ENCODE measurements at places on chromosomes 1 and 21.

DNA sequence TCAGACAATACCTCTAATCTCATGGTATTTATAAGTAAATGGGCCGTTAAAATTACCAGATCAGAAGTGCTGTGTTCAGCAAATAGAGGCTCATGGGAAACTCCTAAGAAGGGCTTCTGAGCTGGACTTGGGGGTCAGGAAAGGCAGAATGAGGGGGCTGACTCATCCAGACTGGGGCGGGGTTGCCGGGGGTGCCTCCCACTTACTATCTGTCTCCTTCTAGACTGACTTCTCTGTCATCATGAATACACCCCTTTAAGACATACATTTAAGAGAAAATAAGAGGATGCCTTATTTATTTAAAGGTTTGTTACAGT, 96.0 kb upstream of the ERRFI1 start:
- no peak for DNase-seq

- no peak for DNase-seq
Measured at GRCh38 chr1:246040200-246040890, 466.7 kb downstream of the SMYD3 start.

DNA sequence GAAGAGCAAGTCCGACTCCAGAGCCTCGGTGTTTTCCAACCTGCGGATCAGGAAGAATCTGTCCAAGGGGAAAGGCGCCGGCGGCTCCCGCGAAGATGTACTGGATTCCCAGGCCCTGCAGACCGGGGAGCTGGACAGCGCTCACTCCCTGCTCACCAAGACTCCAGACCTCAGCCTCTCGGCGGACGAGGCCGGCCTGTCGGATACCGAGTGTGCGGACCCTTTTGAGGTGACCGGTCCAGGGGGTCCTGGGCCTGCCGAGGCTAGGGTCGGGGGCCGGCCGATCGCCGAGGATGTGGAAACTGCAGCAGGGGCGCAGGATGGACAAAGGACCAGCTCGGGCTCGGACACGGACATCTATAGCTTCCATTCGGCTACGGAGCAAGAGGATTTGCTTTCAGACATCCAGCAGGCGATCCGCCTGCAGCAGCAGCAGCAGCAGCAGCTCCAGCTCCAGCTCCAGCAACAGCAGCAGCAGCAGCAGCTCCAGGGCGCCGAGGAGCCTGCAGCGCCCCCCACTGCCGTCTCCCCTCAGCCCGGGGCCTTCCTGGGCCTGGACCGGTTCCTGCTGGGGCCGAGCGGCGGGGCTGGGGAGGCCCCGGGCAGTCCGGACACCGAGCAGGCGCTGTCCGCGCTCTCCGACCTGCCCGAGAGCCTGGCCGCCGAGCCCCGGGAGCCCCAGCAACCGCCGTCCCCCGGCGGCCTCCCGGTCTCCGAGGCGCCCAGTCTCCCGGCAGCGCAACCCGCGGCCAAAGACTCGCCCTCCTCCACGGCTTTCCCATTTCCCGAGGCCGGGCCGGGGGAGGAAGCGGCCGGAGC, 827 bp downstream of the FMN2 start:
- peak; percentile 70 for DNase-seq

DNA sequence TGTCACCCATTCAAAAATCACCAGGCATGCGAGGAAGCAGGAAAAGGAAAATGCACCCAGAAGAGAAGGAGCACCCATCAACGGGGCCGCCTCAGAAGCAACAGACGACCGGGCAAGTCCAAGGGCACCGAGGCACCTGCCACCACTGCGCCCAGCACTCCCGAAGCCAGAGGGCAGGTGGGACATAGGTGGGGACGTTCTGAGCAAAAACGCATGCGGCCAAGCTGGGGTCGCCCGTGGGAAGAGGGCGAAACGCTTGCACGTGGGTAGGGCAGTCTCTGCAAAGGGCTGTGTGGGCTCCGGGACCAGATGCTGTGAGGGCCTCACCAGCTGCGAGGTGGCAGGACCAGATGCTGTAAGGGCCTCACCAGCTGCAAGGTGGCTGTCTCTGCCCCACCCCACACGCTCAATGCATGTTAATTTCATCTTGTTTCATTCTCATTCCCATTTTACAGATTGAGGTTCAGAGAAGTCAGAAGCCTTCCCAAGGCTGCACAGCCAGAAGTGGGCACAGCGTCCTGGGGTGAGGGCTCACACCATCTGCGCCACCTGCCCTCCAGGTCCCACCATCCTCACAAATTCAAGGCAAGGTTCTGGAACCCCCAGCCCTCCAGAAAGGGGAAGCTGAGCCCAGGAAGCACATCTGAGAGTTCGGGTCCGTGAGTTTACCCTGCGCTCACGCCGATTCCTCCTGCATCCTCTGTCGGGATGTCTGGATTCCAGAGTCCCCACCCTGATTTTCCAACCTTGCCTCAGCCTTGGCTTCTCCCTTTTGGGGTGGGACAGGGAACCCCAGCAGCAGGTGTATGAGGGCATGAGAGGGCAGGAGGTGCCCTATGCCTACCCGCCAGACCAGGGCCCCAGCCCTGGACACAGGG, 8.2 kb upstream of the SAMD11 start:
- no peak for DNase-seq

GRCh38 chr21:17783481-17784179, 35.5 kb downstream of the C21orf91 start:
- DNase-seq = no peak

DNA sequence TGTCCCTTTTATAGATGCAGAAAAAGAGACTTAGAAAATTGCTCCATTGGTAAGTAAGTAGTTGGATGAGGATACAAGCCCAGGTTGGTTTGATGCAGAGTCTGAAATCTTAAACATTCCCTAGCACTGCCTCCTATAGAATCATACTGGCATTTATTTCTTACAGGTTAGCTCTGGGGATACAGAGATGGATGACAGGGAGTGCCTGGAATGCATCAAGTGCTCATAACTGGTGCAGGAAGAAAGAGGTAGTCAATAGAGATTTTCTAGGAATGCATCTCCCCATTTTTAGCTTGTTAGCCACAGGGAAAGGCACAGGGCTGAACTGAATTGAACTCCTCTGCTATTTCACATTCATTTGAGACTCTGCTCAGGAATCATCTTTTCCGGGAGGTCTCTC, 269.0 kb upstream of the USP24 start:
- peak; percentile 55 for DNase-seq

DNA sequence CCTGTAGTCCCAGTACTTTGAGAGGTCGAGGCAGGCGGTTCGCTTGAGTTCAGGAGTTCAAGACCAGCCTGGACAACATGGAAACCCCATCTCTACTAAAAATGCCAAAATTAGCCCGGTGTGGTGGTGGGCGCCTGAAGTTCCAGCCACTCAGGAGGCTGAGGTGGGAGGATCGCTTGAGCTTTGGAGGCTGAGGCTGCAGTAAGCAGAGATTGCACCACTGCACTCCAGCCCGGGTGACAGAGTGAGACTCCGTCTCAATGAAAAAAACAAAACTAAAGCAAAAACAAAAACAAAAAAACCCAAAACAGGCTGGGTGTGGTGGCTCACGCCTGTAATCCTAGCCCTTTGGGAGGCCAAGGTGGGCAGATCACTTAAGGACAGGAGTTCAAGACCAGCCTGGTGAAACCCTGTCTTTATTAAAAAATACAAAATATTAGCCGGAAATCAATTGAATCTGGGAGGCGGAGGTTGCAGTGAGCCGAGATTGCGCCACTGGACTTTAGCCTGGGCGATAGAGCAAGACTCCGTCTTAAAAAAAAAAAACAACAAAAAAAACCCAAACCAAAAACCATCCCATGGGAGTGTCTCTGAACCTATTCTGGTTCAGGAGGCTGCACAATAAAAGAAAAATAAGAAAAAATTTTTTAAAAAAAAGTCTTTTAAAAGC, 1.7 kb upstream of the CGN start:
- DNase-seq = no peak

GRCh38 chr1:109556563-109556962, 8.1 kb downstream of the GNAI3 start:
- DNase-seq = no peak

DNA sequence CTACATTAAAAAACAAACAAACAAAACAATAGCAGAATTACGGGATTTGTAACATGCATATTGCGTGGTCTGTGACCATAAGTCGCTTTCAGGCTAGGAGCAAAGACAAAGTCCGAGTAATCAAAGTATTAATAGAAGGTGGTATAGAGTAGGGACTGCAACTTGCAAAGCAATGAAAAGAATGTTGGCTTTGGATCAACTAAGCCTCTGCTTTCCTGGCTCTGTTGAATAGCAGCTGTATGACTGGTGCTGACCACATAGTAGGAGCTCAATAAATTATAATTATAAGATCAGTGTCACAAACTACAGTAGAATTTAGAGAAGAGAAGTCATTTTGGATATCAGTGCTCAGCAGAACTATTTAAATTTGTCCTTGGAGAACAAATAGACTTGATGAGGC, 586.4 kb downstream of the DPYD start:
- peak; percentile 96 for DNase-seq

GRCh38 chr1:57195436-57195941, 228.4 kb downstream of the DAB1 start:
- DNase-seq = no peak

DNA sequence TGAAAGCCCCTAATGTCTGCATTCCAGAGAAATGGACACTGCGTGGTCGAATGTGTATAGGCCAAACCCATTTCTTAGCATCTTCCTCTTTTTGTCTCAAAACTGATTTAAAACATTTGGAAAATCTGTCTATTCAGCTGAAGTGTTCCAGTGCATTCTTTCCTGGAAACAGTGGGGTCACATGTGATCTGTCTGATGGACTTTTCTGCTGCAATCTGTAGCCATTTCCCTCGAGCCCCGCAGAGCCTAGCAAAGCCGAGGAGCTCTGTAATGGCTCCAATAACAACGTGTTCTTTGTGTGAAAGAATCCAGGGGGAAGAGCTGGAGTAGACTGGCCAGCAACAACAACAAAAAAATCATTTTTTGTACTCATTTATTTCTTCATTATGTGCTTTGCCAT, 329.3 kb downstream of the BARHL2 start:
- DNase-seq = peak; percentile 19

GRCh38 chr1:84749427-84749826, 59.2 kb upstream of the SSX2IP start:
- no peak for DNase-seq

- no peak for DNase-seq
Measured at GRCh38 chr1:164664127-164664526, 105.1 kb downstream of the PBX1 start.

GRCh38 chr1:217133092-217133491, 409.9 kb upstream of the ESRRG start:
- no peak for DNase-seq

DNA sequence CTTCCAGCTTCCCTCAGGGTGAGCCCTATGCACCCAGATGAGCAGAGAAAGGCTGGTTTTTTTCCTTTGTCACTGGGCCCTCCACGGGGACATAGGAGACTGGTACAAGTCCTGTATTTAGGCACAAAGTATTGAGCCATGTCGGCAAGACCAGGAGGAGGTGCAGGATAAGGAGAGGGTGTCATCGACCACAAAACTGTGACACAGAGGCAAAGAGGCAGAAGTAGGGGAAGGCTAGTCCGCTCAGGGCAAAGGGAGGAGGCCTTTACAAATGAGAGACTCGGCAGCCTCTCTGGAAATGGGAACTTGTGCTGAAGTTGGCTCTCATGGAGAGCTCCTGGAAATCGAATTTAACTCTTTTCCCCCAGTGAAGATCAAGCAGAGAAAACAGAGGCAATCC, 70.7 kb upstream of the CAMK1G start:
- DNase-seq = no peak

- peak; percentile 84 for DNase-seq
Measured at GRCh38 chr1:17861685-17862084, 106.6 kb downstream of the ACTL8 start.

- DNase-seq = no peak
Measured at GRCh38 chr1:117732065-117732797, 126.4 kb downstream of the TENT5C start.

DNA sequence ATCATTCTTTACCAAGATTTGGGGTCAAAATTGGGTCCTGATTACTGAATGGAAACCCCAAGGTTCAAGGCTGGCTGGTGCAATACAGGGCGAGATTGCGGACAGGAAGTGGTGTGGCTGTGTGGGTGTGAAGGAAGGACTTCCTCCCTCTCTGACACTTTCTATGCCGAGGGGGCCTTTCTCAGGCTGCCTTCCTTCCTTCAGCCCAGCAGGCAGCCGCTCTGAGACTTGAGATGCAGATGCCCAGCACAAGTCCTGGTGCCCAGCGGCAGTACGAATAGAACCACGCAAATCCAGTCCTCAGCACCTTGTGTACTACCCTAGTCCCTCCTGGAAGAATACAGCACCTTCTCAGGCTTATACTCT, 16.3 kb downstream of the BATF3 start:
- no peak for DNase-seq

- no peak for DNase-seq
Measured at GRCh38 chr1:175062858-175063257, 4.8 kb upstream of the TNN start.

- peak; percentile 9 for DNase-seq
Measured at GRCh38 chr1:186763107-186763506, 65.6 kb upstream of the PLA2G4A start.

GRCh38 chr1:167092653-167093052, 1.2 kb upstream of the STYXL2 start:
- no peak for DNase-seq

DNA sequence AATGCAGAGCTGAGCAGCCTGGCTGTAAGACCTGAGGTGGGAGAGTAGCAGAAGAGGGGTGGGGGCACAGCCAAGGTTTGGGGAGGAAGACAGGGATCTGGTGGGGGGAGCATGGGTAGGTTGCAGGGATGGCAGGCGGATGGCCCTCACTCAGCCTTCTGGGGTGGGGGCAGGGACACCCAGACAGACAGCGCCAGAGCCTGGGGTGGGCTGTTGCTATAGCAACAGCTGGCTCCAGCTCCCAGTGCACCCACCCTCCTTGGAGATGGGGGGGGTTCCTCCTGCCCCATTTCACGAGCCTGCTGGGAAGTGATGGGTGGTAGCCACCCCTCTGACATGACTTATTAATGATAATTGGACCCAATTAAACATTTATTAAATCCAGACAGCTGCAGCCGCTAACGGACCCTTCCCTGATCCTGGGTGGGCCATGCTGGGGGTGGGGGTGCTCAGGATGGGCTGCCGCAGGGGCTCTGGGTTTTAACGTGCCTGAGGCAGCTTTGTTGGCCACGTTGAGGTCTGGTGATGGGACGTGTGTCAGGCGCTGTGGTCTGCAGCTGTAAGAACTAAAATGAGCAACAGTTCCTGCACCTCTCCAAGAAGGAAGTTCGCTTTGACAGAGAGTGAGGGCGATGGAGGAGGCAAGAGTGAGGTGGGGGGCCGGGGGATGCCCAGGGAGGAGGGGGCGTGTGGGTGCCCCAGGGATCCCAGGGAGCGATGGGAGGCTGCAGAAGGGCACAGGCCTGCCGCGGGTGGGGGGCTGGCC, 19.4 kb downstream of the AGRN start:
- DNase-seq = no peak

DNA sequence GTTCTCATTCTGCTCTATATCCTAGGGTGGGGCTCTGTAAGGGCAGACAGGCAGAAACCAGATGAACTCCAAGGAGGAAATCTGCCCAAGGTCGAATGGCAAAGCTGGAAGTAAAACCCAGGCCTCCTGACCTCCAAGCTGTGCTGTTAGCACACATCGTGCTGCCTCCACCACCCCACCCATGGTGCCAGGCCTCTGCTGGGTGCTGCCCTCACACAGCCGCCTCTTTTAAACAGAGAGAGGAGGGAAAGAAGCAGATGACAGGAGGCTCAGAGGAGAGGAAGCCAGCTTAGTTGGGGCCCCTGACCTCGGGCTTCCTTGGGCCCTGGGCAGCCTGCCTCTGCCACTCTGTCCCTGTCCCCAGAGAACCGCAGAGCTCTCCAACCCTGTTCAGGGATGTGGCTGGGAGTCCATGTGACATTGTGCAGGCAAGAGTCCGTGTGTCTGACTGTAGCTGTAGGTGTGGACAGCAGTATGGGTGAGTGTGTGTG, 1.1 kb downstream of the SYNC start:
- DNase-seq = no peak

GRCh38 chr1:184373155-184373554, 13.7 kb upstream of the C1orf21 start:
- no peak for DNase-seq
